Femur (tissue), 1 donor: ENCODE measurements at places on chromosomes 4 and X.
A peak's percentile ranks its signal among the peaks of the same experiment; 100 is the strongest.

DNA sequence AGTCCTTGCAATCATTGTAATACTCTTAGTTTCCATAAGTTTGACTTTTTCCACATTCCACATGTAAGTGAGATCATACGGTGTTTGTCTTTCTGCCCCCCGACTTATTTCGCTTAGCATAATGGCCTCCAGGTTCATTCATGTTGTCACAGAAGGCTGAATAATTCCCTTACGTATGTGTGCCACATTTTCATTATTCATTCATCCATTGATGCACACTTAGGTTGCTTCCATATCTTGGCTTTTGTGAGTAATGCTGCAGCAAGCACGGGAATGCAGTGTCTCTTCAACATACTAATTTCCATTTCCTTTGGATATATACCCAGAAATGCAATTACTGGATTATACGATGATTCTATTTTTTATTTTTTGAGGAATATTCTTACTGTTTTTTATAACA is 22.0 kb upstream of the VEGFC start:
- no peak for DNase-seq

DNA sequence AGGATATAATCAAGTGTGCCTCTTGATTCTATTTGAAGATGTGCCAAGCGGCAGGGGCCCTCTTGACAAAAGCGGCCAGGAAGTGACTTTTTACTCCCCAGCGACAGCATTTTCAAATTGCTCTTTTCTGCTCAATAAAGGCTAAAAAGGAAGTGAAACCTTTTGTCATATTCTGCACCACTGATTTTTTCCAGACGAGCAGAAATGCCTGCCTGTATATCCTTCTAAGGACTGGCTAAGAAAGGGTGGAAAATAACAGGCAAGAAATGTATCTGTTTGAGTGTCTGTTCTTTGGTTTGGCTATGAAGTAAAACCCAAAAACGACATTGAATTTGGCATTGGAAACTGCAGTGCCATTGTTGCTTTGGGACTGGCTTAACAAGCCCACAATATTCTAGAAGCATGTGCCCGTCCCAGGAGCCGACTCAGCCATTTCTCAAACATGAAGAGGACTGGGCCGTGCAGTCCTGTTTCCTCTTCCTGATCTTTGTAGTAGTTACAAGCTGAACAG is 25.4 kb downstream of the TMSB4X start:
- no peak for DNase-seq

DNA sequence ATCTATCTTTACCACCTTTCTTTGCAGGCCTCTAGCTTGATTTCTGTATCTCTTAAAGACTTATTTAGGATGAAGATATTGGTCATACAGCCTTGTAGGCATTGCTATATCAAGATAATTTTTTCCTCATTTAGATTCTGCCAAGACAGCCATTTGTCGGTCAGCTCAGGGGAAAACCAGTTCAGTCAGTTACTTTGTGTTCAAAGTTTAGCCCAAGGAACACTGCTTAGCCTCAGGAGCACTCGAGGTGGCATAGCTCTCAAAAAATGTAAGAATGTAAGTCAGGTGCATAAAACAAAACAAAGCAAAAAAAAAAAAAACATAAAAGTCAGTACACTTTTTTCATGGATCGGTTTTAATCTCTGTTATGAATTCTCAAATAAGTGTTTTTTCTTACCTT is 43.4 kb downstream of the NRK start:
- no peak for DNase-seq

DNA sequence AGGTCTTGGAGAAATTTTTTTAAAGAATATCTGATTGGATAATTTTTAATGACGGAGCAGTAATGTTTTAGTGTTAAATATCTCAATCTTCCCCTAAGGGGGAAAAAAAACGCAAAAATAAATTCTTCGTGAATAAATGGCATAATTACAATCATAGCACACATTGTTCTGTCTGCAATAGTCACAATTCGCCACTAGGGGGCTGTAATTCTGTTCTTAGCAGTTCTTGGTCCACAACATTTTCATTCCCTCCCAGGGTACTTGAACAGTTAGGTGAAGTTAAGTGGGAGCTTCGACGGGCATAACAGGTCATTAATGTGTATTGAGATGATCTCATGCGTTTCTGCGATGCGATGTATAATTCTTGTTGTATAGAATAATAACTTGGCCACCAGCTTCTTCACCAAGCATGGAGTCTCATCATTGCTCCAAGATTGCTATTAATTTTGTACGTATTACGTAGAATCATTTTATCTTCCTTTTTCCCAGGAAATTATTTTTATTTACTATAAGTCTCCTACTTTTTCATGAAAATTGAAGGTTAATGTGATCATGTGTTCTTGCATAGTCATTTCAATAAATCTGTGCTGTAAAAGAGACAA is 27.2 kb downstream of the HTR2C start:
- DNase-seq: peak; percentile 18

GRCh38 chr4:7771541-7772507 is 167.8 kb downstream of the AFAP1 start:
- DNase-seq: no peak
